ENCODE measurements at places on chromosomes 7 and 10.

DNA sequence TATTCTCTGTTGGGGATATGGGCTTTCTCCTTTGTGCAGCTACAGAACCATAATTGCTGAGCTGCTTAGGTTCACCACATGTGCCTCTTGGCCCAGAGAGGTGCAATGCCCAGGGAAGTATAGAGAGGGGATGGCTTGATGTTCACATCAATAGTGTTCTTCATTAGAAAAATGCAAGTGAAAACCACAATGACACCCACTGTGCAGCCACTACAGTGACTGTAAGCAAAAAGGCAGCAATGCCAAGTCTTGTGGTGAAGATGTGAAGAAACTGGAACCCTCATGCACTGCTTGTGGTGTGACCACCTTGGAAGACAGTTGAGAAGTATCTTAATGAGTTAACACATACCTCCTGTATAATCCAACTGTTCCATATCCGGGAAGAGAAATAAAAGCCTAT, 318.9 kb upstream of the ZMIZ1 start:
- no peak for DNase-seq

DNA sequence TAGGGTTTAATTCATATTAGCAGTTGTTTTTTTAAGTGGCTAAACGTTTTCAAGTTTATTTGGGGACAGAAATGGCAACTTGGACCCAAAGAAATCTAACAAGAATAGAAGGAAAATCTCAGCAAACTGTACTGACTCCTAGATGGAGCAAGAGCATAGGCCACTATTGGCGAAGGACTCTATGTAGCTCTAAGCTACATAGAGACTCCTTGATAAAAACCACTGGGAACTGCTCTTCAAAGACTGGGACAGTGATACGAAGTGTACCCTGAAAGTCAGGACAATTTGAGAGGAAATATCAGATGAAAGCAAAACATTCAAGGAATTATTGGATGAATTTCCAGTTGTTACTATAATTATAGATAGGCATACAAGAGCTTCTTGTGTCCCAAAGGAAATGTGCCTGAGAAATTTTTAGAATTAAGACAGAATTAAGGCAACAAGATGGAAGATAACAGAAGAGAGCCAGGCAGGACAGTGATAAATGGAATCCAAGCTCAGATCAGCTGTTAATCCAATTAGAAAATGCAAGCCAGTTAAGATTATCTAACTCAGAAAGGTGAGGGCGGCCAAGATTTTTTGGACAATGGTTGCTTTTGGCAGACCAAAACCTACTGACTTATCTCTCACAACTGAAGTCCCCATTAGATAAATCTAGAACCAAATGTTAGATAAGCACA, 103.7 kb upstream of the IFRD1 start:
- DNase-seq: no peak

DNA sequence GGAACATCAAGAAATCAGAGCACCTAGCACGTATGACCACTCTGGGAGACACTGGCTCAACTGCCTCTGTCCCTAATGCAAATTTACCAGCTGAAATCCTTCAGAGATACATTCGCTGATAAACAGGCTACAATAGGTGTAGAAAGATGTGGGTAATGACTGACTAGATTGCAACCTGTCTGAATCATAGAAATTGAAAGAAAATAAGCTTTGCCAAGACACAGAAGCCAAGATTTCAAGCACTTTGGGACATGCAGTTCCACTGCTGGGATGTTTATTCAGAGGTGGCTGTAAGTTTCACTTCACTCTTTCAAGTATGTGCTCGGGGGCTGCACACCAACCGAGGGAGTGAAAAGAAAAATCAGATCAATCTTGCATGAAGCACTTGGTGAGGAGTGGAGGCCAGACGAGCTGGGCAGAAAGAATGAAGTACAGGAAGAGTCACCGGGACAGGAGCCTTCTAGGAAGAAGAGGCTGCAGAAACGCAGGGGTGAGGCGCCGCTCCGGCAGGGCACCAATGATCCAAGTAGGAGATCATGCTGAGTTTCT, 276.7 kb downstream of the PARD3 start:
- DNase-seq: no peak

- DNase-seq: no peak
Observed at GRCh38 chr7:45133352-45133751, 21.9 kb upstream of the TBRG4 start.

GRCh38 chr10:49296836-49297235, 2.1 kb upstream of the C10orf71 start:
- no peak for DNase-seq

- no peak for DNase-seq
Observed at GRCh38 chr7:6889252-6889812, 63.3 kb upstream of the CCZ1B start.

DNA sequence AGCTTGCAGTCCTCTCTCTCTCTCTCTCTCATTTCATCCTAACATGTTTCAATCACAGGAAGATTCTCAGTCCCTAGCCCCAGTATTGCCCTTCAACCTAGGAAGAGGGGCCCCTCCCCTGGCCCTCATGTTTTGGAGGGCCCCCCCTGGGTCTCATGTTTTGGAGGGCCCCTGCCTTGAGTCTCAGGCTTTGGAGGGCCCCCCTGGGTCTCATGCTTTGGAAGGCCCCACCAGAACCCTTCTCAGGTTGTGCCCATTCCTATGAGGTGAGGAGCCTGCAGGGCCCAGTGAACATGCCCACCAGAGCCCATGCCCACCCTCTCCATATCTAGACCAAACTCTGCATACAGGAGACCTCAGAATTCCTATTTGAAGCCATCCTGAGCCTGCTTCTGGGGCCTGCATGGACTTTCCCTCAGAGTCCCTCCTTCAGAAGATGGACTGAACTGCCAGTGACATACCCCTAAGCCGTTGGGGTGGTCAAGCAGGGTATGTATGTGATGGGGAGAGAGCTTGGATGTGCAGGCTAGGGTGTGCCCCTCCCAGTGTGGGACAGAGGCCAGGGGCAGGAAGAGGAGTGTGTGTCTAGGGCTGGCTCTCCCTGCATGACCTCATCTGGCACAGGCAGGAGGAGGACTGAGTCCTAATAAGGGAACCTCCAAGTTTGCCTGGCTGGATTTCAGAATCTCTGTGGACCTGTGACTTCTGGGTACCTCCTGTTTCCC, 8.1 kb upstream of the VDAC2 start:
- no peak for DNase-seq

DNA sequence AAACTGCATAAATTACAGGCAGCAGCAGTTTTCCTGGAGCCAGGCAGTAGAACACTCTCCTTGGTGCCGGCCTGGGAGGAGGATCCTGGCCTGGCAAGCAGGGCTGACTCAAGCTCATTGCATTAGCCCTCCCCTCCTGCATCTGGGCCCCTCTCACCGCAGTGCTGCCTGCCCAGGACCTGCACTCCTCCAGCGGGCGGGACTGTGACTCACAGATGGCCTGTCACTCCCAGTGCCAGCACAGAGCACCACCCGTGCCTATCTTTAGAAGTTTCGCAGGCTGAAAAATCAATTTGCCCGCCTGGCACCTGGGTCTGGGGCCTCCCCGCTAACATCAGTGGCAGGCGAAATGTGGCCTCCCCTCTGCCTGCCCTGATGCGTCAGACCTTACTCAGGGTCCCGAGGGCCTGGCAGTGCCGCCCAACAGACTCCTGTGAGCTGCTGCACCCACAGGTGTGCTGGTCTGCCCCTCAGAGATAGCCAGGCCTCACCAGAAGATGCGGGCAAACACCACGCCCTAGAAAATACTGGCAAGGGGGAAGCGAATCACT, 123.8 kb downstream of the KCNMA1 start:
- DNase-seq: no peak

DNA sequence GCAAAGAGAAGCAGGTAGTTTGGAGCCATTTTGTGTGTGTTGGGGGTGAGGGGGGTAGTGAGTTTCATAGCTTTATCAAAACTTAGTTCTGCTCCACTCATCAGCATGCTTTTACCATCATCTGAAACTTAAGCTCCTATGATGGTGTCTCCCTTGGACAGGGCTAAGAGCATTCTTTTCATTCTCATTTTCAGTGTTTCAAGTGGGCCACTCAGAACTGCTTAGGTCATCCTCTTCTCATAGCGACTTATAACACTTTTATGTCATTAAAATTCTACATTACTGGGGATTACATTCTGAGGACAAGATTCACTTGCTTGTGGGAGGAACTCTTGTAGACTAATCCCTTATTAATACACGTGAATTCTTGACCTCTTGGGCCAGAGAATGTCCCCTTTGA, 649.4 kb downstream of the SUGCT start:
- DNase-seq: no peak

DNA sequence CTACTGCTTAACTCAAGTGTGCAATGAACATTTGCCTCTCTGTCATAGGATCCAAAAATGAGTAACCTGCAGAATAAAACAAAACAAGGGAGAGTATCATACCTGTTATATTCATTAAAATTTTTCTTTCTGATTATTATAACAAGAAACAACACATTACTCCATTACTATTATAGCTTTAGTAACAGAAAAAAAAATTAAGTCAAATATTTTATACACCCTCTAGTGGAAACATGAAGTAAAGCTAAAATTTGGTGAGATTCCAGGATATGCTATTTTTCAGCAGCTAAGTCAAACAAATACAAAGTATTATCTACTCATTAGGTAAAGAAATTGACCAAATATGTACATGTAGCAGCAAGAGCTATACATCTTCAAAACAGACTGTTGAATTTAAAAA, 56.3 kb downstream of the PDZD8 start:
- DNase-seq: no peak

GRCh38 chr7:157707983-157708918, 371.4 kb downstream of the DNAJB6 start:
- DNase-seq: no peak

GRCh38 chr7:141463986-141464385, 87.2 kb upstream of the AGK start:
- DNase-seq: no peak

- DNase-seq: no peak
Observed at GRCh38 chr10:80530816-80531215, 6.9 kb upstream of the SH2D4B start.

DNA sequence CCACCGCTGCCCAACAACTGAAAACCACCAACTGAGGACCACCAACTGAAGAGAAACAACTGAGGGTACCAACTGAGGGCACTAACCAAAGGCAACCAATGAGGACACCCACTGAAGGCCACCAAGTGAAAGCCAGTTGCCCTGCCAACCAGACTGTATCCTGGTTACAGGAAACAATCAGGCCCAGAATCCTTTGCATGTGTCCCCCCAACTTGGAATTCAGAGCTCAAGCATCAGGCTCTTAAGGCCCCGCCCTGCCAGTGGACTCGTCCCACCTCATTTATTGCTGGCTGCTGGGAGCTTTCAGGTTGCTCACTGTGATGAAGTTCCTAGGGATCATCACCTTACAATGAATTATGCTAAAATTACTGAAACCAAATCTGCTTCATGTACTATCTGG, 76.6 kb upstream of the ABI1 start:
- DNase-seq: no peak

- DNase-seq: no peak
Observed at GRCh38 chr7:84490661-84491060, 296.1 kb upstream of the SEMA3A start.

DNA sequence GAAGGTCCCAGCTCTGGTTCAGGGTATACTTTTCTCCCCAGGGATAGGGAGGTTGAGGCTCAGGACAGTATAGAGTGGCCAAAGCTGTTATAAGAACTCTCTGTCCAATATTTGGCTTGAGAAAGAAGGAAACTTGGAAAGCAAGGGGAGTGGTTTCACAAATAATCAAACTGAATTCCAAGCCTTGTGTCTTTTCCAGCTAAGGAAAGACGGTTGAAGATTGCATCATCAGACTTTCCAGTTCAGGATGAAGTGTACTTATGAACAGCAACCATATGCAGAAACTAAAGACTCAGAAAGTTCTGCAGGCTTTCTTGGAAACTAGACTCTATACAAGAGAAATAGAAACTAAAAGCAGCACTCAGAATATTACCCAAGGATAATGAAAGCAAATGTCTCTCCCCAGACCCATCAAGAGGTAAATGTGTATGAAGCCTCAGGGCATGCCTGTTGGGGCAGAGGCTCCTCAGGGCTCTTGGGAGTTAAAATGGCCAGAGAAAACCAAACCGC, 46.4 kb downstream of the RAMP3 start:
- DNase-seq: no peak

DNA sequence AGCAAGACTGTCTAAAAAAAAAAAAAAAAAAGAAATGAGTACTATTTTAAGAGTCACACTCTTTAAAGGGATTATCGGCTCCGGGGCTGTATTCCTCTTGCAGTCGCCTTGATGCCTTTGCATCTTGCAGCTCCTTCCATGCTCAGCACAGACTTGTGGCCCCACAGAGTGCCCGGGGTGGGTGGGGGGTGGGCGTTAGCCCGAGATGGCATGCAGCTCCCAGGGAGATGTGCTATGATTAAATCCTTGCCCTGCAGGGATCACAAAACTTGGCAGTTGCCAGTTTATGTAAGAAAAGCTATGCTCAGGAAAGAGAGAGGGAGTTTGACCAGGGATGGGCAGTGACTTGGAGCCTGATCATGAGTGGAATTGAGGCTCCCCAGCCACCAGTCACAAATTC, 81.9 kb downstream of the CCDC3 start:
- no peak for DNase-seq

DNA sequence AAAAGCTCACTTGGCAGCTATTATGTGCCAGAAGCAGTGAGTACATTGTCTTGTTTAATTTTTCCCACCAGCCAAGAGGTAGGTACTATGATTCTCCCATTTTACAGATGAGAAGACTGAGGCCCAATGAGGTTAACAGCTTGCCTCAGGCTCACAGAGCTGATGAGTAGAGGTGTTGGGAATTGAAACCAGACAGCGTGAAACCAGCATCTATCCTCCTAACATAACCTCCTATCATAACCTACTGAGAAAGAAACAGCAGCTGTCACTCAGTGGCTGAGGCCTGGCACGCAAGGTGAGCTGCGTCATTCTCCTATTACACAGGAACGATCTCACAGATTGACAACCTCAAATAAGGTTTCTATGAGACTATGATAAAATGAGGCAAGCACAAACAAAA, 6.2 kb downstream of the PYROXD2 start:
- no peak for DNase-seq

- DNase-seq: no peak
Observed at GRCh38 chr10:131930586-131931330, 29.9 kb downstream of the PPP2R2D start.

- DNase-seq: no peak
Observed at GRCh38 chr7:24503506-24503905, 69.7 kb upstream of the PALS2 start.
